ENCODE measurements at places on chromosomes 11 and 22.

GRCh38 chr22:48083502-48083901 is 1321.1 kb downstream of the TBC1D22A start:
- DNase-seq = no peak

- no peak for DNase-seq
These were observed 16.6 kb upstream of the BDNF start for GRCh38 chr11:27716835-27717234.

DNA sequence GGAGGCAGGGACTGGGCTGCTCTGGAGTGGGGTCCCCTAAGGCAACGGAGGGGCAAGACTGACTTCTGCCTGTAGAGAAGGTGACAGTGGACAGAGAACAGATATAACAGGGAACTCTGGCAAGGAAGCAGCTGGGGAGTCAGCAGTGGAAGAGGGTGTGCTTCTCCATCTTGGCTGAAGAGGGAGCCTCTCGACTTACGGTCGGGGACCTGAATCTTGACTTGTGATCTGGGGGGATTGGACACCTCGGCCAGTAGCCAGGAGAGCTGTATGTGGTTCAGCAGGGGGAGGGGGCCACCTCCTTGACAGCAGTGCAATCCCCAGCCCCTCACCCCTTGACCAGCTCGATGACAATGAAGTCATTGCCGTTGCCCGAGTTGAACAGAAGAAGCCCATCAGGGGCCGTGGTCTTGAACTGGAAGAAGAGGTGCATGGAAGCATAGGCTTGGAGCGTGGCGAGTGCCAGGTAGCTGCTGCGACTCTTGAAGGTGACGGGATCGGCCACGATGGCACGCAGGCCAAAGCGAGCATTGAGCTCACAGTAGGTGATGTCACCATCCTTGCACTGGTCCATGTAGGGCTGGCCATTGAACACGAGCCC is 60.0 kb downstream of the SLC22A12 start:
- no peak for DNase-seq

DNA sequence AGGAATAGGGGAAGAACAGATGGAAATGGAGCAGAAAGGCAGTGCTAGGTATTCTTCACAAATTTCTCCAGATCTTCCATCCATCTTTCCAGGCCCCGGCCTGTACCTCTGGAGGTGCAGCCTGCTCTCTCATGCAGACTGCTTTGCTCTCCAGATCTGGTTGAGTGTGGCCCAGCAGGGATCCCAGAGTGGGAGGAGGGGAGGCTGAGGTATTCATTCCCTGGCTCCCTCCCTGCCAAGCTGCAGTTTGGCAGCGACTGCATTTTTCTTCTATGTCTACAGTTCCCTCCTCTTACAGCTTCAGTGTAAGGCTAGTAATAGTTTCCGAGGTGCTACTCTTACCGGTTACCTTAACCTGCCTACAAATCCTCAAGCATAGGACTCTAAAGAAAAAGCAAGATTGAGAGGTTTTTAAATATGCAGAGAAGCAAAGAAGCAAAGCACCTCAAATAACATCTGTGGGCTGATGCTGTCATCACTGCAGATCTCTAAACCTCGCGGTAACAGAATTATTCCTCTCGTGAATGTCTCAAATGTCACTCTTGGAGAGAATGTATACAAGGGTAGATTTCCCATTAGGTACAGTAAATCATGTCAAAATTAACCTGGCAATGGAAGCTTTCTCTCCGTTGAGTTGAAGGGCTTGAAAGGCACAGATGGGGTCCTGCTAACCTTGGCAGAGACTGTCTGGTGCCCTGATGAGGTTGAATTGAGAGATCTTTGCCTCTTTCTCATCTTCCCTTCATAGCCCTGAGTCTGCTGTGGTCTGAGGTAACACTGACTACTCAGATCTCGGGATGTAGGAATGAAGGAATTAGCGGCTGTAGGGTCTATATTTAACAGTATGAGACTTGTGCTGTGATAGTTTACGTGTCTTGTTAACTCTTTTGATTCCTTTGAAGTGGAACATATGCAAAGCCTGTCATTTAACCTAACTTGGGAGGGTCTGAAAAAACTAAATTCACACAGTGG is 297.9 kb upstream of the C11orf87 start:
- no peak for DNase-seq

DNA sequence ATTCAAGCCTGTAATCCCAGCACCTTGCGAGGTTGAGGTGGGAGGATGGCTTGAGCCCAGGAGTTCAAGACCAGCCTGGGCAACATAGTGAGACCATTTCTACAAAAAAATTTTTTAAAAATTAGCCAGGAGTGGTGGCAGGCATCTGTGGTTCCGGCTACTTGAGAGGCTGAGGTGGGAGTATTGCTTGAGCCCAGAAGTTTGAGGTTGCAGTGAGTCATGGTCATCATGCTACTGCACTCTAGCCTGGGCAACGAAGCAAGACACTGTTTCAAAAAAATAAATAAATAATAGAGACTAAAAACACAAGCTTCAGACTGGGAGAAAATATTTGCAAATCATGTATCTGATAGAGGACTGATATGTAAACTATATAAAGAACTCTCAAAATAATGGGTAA is 33.2 kb downstream of the BTBD10 start:
- no peak for DNase-seq

GRCh38 chr11:77411137-77411707 is 62.7 kb downstream of the PAK1 start:
- no peak for DNase-seq

GRCh38 chr11:269146-269890 is 8.9 kb upstream of the NLRP6 start:
- DNase-seq = no peak

GRCh38 chr11:84780689-84781293 is 846.4 kb downstream of the DLG2 start:
- DNase-seq = no peak

- no peak for DNase-seq
These were observed 111.6 kb downstream of the SIK3 start for GRCh38 chr11:116986521-116987105.

DNA sequence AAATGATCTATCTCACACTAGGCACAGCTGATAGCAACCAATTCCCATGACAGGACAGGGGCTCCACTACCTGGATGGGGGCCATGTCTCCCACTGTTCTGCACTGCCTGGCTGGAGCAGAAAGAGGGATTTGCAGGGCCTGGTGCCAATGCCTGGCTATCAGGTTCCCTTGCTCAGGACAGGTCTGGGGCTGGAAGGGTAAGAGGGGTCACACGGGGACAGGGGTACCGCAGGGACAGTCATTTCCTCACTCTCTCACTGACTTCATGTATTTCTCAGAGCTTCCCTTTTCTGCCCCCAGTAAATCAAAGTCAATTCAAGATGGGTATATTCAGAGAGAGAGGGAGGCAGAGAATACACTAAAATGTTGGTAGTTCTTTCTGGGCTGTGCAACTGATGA is 119.1 kb upstream of the CSNK2A3 start:
- DNase-seq = no peak

DNA sequence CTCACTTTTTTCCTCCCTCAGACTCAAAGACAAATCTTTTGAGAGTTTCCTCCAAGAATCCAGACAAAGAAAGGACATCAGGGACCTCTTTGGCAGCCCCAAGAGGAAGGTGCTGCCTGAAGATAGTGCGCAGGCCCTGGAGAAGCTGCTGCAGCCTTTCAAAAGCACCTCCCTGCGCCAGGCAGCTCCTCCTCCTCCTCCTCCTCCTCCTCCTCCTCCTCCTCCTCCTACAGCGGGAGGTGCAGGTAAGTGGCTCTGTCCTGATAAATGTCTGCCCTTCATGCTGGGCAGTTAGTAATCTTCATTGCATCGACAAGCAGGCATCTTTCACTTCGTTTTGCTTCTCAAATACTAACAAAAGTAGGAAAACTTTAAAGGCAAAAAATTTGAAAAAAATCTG is 82.8 kb upstream of the PARVA start:
- DNase-seq = no peak

- DNase-seq = no peak
These were observed 78.9 kb downstream of the GRIK4 start for GRCh38 chr11:120590472-120590871.

- peak; percentile 76 for DNase-seq
These were observed 66.5 kb downstream of the GGTLC2 start for GRCh38 chr22:22710719-22711531.

DNA sequence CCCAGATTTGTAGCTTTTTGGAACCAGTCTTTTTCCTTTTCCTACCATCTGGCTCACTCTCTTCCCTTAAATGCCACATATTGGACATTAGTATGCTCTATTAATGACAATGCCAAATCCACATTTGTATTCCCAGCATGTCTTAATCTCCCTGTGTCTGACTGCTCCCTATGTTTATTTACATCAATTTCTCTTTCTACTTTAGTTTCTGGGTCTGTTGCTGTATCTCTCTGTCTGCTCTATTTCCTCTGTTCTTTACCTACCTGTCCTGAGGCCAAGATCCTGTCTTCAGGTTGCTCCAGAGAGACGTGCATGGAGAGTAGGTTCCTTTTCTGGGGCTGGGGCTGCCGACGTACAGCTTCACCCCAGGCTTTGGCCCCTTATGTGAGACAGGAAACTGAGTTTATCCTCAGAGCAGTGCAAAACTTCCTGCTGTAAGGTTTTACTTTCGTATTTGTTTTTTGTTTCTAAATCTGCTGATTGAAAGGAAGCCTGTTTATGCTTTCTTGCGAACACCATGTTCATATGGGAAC is 25.6 kb downstream of the OR2AG2 start:
- DNase-seq = peak; percentile 20

DNA sequence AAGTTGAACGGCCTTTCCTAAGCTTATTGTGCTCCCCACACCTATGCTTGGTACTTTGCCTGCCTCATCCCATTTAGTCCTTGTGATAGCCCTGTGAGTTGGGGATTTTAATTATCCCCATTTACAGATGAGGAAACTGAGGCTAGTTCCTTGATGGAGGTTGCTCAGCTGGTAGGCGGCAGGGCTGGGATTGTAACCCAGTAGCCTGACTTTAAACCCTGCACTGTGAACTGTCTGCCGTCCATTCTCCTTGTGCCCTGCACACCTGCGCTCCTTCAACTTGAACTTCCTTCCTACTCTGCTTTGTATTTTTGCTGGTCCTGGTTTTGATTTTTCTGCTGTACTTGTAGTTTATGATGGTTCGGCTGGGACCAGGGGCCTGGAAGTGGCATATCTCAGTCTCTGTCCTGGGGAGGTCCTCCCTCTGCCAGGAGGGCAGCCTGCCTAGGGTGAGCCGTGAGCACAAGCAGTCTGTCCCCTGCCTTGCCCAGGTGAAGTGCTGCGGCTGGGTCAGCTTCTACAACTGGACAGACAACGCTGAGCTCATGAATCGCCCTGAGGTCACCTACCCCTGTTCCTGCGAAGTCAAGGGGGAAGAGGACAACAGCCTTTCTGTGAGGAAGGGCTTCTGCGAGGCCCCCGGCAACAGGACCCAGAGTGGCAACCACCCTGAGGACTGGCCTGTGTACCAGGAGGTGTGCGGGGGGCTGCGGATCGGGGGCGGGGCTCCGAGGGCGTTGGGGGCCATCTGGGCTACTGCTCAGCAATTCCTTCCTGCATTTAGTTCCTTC is 52.4 kb downstream of the CD82 start:
- no peak for DNase-seq

- no peak for DNase-seq
These were observed 20.7 kb downstream of the ATG16L2 start for GRCh38 chr11:72834905-72835304.

DNA sequence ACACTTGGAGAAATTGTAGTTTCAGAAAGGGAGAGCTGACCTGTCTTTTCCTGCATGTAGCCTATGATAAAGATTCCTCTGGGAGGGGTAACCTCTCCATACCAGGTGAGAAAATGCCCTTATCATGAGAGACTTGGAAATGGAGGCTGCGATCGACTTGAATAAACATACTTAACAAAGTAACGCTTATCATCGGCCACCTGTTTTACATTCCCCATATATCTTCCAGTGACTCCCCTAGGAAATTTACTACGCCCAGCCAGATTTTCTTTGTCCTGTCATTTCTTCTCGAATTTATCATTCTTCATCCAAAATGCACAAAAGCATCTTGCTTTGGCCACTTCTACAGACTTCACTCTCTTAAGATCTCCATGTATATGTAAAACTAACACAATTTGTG is 143.5 kb downstream of the CCDC81 start:
- no peak for DNase-seq

DNA sequence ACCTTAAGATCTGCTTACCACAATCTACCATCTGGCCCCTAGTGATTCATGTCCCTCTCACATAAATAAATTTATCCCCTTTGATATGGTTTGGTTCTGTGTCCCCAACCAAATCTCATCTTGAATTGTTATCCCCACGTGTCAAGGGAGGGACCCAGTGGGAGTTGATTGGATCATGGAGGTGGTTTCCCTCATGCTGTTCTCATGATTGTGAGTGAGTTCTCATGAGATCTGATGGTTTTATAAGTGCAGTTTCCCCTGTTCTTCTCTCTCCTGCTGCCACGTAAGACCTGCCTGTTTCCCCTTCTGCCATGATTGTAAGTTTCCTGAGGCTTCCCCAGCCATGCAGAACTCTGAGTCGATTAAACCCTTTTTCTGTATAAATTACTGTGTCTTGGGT is 37.2 kb downstream of the OR2AG2 start:
- DNase-seq = no peak

- DNase-seq = no peak
These were observed 9.8 kb downstream of the FAM111A start for GRCh38 chr11:59152312-59152951.

DNA sequence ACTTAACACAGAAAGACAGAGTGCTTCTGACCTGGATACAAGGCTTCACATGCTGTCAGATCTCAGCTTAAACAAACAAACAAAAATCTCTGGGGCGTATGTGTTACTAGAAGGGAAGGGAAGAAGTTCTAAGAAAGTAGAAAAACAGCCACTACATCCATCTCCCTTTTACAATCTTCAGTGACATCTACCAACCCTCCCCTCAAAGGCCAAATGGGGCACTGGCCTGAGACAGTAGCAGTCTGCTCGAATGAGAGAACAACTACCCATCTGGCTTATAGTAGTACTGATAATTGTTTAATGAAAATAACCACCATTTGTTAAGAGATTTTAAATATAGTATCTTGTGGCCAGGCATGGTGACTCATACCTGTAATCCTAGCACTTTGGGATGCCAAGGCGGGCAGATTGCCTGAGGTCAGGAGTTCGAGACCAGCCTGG is 29.4 kb downstream of the CCDC83 start:
- no peak for DNase-seq

DNA sequence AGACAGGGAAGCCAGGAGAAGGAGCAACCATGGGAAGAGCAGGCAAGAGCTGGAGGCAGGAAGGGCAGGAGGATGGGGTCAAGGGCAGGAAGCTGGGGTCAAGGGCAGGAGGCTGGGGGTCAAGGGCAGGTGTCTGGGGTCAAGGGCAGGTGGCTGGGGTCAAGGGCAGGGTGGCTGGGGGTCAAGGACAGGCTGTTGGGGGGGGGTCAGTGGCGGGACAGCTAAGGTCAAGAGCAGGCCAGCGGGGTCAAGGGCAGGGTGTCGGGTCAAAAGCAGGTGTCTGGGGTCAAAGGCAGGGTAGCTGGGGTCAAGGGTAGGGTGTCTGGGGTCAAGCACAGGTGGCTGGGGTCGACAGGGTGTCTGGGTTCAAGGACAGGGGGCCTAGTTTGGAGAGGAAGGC is 24.2 kb downstream of the CPT1A start:
- DNase-seq = no peak

DNA sequence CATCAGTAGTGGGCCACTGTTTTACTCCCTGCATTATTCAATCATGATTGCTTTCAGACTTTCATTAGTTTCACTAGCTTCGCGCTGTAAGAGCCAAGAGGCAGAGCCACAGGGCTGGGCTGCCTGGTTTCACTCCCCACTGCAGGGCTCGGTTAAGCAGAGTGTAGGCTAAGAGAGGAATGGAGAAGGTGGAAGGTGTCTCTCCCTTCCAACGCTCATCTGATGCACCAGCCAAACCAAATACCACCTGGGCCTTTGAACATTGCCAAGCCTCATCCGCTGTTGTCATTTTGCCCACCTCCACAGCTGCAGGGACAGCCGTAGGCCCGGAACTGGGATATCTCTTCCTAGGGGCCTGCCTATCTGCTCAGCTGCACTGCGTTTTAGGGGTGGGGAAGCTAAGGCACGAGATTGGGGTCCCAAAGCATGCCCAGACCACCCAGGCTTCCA is 480 bp upstream of the SMARCB1 start:
- no peak for DNase-seq
